ENCODE measurements at places on chromosomes 1 and 21.

- no peak for DNase-seq
Observed at GRCh38 chr1:201759194-201759815, 69.7 kb upstream of the IPO9 start.

GRCh38 chr1:35847935-35848565 is 35.0 kb upstream of the AGO1 start:
- no peak for DNase-seq

GRCh38 chr21:32174819-32175218 is 104.0 kb downstream of the MIS18A start:
- no peak for DNase-seq

DNA sequence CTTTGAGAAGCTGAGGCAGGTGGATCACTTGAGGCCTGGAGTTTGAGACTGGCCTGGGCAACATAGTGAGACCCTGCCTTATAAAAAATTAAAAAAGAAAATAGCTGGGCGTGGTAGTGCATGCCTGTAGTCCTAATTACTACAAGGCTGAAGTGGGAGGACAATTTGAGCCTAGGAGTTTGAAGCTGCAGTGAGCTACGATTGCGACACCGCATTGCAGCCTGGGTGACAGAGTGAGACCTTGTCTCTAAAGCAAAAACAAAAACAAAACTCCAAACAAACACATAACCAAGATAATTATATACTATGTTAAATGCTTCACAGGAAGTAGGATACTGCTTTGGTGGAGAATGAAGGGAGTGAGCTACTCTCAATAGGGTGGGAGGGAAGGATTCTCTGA is 5.4 kb upstream of the PAFAH2 start:
- DNase-seq, result no peak

DNA sequence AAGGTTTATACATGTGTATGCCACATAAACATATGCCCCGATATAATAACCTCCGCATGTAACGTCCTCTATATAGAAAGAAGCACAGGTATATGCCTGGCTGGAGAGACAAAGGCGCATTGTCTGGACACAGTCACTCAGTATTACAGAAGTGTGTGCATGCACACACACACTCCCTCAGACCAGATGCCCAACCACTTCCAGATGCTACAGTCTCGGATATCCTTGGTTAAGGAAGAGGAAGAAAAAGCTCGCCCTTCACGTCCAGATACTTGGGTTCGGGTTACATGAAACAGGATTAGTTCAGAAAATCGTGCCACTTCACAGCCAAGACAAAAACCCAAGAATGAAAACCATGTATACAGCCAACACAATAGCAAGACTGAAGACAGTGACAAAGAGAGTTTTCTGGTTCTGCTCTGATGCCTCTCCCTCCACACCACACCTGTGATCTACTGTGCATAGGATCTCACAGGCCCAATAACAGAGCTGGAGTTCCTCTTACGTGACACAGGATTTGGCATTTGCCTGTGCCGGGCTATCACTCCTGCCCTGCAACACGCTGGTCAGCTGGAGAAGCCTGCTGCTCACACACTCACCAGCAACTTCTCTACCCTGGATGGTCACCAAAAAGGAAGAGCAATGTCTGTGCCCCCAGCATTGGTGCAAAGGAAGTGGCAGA is 75.0 kb downstream of the SSBP3 start:
- DNase-seq, result no peak

GRCh38 chr1:39668111-39668510 is 3.8 kb downstream of the NT5C1A start:
- no peak for DNase-seq

DNA sequence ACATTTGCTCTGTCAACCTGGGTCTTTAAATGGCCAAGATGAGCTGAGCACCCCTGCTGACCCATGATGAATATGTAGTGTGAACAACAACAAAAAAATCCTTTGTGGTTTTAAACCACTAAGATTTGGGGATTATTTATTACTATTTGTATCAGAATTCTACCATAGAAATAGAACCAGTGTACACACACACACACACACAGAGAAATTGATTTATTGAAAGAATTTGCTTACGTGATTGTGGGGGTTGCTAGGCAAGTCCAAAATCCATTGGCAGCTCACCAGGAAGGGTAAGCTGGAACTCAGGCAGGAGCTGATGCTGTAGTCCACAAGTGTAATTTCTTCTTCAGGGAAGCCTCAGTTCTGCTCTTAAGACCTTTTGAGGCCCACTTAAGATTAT is 82.5 kb upstream of the MAP1LC3C start:
- DNase-seq, result no peak

DNA sequence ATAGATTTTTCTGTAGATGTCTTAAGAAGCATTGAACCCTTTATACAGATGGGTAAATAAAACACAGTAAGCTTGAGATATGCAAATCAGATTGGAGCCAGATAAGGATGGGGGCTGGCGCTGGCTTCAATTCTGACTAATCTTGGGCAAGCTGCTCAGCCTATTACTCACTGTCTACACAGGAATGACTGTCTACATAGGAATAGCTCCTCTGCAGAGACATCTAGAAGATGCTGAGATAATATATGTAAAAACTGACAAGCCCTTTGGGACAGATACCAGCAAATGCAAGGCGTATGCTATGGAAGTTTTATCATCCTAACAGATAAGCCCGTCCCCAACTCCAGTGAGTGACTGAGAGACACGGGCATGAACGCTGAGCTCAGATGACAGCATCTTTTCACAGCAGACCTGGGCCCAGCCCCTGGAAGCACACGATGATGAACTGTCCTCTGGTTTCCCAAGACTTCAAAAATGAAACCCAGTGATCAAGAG is 1.7 kb downstream of the CLDN14 start:
- no peak for DNase-seq

DNA sequence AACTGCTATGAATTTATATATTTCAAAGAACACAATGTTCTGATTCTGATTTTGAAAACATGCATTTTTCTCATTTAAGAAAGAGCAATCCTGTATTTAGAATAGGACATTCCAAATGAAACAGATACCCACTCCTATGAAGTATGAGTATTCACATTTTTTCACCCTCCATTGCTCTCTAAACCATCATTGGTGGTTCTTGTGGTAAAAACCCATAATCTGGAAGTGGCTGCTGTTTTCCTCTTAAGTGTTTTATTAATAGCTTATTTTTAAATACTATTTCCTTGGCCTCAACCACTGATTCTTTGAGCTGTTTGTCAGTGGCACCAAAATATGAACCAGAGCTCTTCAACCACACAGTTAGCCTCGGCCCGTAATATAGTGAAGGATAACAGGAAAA is 60.0 kb upstream of the ADAM30 start:
- no peak for DNase-seq

- DNase-seq, result no peak
Observed at GRCh38 chr1:45325851-45326506, 716 bp upstream of the HPDL start.

GRCh38 chr1:15939181-15940109 is 36.5 kb downstream of the ZBTB17 start:
- DNase-seq, result no peak

GRCh38 chr1:110067893-110068645 is 2.4 kb downstream of the ALX3 start:
- no peak for DNase-seq

- no peak for DNase-seq
Observed at GRCh38 chr1:48249868-48250267, 27.4 kb downstream of the SLC5A9 start.

- no peak for DNase-seq
Observed at GRCh38 chr21:24014381-24014780, 1592.9 kb downstream of the MRPL39 start.

GRCh38 chr1:14476170-14476955 is 122.1 kb upstream of the KAZN start:
- DNase-seq, result no peak

DNA sequence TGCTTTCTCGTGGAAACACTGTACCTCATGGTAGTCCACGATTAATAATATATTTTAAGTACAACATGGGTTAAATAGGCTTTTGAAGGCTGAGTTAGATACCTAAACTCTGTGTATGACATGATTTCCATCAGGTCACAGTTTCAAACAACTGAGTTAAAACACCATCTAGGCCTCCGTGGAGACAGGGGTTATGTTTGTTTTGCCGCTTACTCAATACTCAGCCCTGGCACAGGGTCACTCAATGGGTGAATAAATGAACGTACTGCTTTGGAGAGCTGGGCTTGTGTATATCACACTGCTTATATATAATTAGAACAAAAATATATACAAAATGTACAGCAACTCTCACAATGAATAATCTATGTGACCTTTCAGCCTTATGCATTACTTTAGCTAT is 72.5 kb downstream of the PLPPR5 start:
- DNase-seq, result no peak

DNA sequence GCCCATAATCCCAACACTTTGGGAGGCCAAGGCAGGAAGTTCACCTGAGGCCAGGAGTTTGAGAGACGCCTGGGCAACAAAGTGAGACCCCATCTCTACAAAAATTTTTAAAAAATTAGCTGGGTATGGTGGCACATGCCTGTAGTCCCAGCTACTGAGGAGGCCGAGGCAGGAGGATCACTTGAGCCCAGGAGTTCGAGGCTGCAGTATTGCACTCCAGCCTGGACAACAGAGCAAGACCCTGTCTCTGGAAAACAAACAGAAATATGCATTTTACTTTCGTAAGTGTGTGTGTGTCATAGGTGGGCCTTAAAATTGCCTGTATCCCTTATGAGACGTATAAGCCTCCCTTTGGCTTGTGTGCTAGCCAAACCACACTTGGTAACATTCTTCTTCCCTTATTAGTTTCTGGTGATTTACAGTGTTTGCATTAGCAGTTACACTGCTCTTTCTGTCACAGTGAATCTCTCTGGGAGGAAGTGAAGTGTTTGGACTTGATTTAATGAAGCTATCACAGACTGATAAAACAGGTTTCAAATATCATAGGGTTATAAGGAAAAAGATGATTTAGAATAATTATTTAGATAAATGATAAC is 48.9 kb upstream of the KIF26B start:
- no peak for DNase-seq

- DNase-seq, result no peak
Observed at GRCh38 chr1:62778208-62778607, 5.7 kb upstream of the ATG4C start.

DNA sequence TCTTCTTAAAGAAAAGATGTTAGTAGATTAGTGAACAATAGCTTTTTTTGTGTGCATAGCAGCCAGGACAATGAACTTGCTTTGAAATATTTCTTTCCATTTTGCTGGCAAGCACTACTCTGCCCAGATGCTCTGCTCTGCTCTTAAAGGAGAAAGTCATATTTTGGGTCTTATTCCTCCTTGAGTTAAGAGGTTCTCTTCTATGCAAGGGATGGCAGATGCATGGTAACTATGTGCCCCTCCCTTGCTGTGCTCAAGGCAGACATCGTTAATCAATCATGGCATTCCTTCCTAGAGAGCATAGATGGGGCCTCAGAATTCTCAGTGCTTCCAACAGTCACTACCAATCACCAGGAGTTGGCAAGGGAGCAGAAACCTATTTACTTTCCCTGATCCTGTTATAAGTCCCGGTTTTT is 27.6 kb downstream of the NIPAL3 start:
- DNase-seq, result no peak

GRCh38 chr1:233679030-233679429 is 65.1 kb downstream of the KCNK1 start:
- DNase-seq, result no peak

DNA sequence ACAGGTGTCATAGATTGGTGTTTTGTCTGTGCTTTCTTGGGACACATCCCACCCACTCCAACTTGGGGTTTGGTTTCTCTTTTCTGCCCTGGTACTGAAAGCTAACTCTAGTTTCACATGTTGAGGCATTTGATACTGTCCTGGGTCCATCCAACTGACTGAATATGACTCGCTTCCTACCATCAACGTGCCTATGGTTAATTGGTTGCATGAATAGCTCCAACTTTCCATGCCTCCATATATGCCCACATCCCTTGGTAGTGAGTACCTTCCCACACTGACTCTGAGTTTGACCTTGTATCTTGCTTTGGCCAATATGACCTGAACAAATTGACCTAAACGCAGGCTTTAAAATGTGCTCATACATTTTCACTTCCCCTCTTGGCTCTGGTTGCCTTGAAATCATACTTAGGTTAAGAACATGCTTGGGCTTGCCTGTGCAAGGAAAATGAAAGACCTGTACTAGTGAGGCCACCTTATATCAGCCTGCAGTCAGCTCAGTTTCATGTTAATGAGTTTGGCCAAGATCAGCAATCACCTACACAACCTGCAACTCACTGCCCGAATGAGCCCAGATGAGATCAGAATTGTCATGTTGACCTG is 81.0 kb upstream of the KCNK2 start:
- DNase-seq, result no peak

- DNase-seq, result no peak
Observed at GRCh38 chr1:233912447-233912846, 8.0 kb downstream of the SLC35F3 start.

- DNase-seq, result no peak
Observed at GRCh38 chr1:186442651-186443375, 18.1 kb downstream of the PDC start.

DNA sequence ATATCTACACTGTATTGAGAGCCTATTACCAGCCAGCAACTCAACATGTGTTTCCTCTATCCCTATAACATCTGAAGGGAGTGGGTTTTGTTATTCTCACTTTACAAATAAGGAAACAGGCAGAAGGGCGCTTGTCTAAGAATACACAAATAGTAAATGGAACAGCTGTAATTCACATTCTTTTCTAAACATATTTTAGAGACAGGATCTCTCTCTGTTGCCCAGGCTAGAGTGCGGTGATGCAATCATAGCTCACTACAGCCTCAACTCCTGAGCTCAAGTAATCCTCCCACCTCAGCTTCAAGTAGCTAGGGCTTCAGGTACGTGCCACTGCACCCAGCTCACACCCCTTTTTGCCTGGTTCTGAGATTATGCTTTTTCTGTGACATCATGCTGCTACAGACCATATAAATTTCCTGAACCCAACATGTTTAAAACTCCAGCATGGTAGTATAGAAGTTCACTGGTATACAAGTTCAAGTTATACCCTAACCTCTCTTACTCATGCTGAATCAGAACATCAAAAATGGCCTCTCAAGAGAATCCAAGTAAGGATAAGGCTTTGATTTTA is 8.6 kb upstream of the TACSTD2 start:
- DNase-seq, result no peak

- no peak for DNase-seq
Observed at GRCh38 chr1:166627558-166627957, 211.7 kb upstream of the POGK start.
